ENCODE measurements at places on chromosomes 5 and 9. TPM values are rescaled to one million over a fixed set of nuclear protein-coding genes. Genes with fewer than 3 reads are reported as not detected.

- DNase-seq: peak; percentile 43
Measured at GRCh38 chr5:7325975-7326913, 69.7 kb upstream of the ADCY2 start.

GRCh38 chr9:96654450-96655197 lies 493 bp downstream of the PRXL2C start:
- peak; percentile 93 for DNase-seq

The CIZ1 gene
- total RNA-seq: 75.9 TPM

DNA sequence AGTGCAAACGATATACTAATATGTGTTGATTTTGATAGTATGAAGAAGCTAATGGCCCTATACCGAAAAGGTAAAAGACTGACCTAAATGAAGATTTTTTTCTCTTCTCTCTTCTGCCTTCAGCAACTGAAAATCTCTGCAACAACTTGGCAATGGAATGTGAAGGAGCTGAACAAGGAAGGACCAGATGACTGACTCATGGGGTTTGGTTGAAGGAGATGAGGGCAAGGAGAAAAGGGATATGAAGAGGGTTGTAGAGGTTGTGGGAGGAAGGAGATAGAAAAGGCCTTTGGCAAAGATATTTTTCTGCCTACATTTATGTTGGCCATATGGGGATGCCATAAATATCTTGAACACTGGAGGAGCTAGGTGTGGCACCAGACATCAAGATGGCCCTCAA lies 129.7 kb upstream of the CHD1 start:
- no peak for DNase-seq

DNA sequence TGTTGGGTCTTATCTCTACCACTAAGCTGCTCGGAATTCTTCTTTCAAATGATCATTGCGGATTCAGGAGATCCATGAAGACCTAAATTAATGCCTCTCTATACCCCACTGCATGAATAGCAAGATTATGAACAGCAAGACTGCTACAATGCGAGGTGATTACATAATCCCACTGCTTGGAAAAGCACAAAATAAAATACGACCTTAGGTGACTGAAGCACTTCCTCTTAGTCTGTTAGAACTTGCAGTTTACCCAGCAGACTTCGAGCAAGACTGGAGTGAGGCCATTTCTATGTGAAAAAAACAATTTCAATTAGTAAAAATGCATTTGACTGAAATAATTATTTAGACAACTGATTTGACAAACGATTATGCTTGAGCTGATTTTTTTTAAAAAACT lies 59.8 kb downstream of the SH3RF2 start:
- DNase-seq: no peak

The SLC45A2 gene
- not detected for total RNA-seq

GRCh38 chr5:129438322-129438721 lies 21.8 kb upstream of the ADAMTS19 start:
- no peak for DNase-seq

GRCh38 chr9:28616310-28616709 lies 1043.0 kb upstream of the C9orf72 start:
- no peak for DNase-seq

Measured in right cardiac atrium (tissue), 5 donors.